CD8-positive, alpha-beta T cell (primary cell): ENCODE measurements at places on chromosomes 2 and 18.

DNA sequence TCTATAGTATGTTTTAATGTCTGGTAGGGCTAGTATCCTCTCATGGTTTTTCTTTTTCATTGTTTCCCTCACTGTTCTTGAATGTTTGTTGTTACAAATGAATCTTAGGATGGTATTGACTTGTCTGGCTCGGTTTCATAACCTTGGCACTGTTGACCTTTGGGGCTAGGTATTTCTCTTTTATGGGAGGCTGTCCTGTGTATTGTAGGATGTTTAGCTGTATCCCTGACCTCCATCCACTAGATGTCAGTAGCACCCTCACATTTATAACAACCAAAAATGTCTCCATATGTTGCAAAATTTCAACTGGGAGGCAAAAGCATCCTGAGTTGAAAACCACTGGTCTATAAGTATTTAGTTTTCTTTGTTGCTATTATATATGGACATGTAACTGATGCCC lies 7.0 kb upstream of the AOX1 start:
- no peak for DNase-seq

- no peak for DNase-seq
These were observed 294.5 kb downstream of the PLCL1 start for GRCh38 chr2:198098918-198099317.

GRCh38 chr2:112108178-112108832 lies 29.9 kb upstream of the FBLN7 start:
- no peak for DNase-seq

DNA sequence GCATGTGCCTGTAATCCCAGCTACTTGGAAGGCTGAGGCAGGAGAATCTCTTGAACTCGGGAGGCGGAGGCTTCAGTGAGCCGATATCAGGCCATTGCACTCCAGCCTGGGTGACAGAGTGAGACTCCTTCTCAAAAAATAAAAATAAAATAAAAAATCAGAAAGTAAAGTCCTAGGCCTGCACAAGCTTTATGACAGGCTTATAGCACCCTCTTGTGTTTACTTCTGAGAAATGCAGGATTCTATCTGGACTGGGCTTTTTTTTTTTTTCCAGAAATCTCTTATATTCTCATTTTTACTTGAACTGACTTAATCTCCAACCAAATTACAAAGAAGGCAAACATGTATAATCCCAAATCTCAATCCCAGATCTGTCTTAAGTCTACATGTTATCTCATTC lies 26.1 kb upstream of the REG3G start:
- DNase-seq, result no peak

DNA sequence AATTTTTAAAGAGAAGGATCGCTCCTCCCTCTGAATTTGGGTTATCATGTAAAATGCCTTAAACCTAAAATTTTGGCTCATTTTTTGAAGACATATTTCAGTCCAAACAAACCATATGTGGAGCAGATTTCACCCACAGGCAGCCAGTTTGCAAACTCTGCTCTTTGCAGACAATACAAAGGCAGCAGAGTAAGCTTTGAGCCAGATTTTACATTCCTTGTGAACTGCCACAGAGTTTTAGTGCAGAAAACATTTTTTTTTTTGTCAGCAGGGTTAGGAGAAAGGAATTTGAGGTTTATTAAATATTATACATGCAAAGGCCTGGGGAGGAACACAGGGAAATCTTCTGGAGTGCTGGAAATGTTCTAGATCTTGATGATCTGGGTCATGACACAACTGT lies 171.9 kb upstream of the FN1 start:
- DNase-seq, result no peak

DNA sequence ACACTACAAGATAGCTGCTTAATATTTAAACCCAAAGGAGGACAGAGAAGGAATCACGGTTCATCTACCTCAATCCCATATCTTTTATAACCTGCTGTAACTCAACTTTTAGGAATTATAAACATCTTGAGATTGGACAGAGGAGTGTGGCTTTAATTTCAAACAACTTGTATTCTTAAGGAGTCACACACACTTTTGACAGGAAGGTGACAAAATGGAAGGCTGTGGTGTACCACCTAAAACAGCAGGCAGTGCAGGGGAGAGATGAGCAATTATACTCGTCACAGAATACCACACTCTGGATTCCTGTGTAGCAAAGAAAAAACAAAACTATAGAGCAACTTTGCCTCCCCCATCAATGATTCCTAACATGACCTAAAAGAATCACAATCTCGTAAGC lies 194.8 kb downstream of the ZEB2 start:
- DNase-seq, result no peak

DNA sequence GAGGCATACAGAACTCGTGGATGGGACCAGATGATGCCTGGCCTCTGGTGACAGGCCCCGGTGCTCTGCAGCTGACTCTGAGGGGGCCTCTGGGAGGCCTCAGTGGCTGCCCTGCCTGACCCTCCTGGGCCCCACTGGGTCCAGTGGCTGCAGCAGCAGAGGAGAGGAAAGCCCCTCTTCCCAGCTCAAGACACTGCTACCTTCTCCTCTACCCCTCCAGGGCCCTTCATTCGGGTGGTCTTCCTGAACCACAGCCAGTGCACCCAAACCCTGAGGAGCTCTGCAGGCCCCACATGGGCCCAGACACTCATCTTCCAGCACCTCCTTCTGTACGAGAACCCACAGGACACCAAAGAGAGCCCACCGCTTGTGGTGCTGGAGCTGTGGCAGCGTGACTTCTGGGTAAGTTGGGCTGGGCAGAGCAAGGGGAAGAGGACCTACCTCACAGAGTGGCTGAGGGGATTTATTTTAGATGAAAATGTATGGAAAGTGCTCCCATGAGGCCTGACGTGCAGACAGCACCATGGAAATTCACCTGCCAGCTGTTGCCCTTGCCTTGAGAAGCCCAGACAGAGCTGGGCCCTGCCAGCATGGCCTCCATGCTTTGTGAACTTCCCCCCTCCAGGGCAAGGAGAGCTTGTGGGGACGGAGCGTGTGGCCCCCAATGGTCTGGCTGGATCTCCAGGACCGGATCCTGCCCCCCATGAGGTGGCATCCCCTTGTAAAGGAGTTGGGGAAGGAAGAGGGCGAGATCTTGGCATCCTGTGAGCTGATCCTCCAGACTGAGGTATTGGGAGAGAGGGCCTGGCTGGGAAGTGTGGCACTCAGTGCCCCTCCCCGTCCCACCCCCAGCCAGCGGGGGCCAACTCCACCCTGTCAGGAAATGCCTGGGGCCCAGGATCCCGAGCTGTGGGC lies 46.3 kb downstream of the LMAN2L start:
- DNase-seq, result no peak

DNA sequence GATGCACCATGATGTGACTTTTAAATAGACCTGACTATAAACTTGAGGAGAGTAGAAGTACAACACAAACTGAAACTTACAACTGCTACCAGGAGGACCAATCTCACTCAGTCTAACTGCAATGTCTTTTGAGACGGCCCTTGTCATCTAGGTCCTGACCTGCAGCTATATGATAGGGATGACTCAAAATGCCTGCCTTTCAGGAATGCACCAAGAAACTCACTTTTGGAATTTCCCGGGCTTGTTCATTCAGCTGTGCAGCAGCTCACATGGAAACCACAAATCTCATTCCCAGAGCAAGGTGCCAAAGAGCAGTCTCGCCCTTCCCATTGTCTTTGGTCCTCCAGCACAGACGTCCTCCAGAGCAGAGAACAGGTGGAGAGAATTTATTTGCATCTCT lies 113.7 kb downstream of the SPOPL start:
- DNase-seq, result no peak

DNA sequence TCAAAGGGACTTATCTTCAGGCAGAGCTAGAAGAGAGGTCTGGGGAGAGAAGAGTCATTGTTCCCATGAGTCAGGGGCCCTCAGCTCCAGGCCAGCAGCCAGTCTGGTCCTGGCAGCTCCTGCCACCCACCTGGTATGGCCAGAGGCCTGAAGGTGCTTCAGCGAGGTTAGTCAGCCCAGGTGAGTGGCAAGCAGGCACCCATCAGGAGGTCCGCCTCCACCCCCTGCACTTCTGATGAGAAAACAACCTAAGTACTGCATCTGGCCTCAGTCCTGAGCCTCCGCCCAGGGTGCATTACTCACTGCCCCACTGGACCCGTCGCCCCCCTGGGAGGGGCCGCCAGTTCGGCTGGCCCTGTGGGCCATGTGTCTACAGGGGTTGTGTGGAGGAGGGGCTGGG lies 130.2 kb downstream of the INHBB start:
- DNase-seq, result no peak

GRCh38 chr18:70554854-70555445 lies 266.1 kb downstream of the SOCS6 start:
- no peak for DNase-seq

GRCh38 chr2:137348301-137348700 lies 583.0 kb downstream of the THSD7B start:
- DNase-seq, result no peak

GRCh38 chr2:228819701-228820100 lies 451.4 kb downstream of the PID1 start:
- DNase-seq, result no peak

- DNase-seq, result no peak
These were observed 529.7 kb upstream of the FANCL start for GRCh38 chr2:58770846-58771245.

GRCh38 chr2:4391013-4391412 lies 687.6 kb downstream of the DCDC2C start:
- DNase-seq, result no peak

GRCh38 chr2:235360446-235360845 lies 133.4 kb upstream of the AGAP1 start:
- no peak for DNase-seq

DNA sequence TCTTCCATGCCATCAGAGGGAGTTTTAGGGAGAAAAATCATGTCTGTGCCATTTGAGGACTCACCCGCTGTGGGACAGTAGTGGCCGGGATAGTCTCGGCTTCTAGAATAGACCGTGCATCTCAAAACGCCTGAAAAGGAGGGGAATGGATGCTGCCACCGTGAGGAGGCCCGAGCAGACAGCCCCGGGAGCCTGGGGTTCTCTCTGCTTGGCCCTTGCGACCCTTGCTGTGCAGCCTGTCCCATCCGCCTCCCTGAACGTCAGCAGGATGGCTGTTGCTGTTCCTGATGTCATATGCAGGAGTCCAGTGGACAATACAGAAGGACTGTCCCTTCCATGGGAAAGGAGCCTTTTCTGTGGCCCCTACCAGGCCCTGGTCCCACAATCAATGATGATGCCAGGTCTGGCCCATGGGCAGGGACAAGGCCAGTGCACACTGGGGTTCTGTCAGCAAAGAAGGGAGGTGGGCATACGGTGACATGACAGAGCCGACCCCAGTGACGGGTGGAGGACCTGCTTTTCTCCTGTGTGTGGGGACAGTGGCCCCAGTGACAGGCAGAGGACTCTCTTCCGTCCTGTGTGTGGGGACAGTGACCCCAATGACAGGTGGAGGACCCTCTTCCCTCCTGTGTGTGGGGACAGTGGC lies 58.8 kb downstream of the ACKR3 start:
- DNase-seq, result no peak

GRCh38 chr2:172655091-172655837 lies 80.4 kb upstream of the RAPGEF4 start:
- DNase-seq, result no peak

GRCh38 chr2:165162466-165162865 lies 41.4 kb downstream of the SCN3A start:
- no peak for DNase-seq

GRCh38 chr2:67075056-67075455 lies 322.1 kb upstream of the ETAA1 start:
- DNase-seq, result no peak

DNA sequence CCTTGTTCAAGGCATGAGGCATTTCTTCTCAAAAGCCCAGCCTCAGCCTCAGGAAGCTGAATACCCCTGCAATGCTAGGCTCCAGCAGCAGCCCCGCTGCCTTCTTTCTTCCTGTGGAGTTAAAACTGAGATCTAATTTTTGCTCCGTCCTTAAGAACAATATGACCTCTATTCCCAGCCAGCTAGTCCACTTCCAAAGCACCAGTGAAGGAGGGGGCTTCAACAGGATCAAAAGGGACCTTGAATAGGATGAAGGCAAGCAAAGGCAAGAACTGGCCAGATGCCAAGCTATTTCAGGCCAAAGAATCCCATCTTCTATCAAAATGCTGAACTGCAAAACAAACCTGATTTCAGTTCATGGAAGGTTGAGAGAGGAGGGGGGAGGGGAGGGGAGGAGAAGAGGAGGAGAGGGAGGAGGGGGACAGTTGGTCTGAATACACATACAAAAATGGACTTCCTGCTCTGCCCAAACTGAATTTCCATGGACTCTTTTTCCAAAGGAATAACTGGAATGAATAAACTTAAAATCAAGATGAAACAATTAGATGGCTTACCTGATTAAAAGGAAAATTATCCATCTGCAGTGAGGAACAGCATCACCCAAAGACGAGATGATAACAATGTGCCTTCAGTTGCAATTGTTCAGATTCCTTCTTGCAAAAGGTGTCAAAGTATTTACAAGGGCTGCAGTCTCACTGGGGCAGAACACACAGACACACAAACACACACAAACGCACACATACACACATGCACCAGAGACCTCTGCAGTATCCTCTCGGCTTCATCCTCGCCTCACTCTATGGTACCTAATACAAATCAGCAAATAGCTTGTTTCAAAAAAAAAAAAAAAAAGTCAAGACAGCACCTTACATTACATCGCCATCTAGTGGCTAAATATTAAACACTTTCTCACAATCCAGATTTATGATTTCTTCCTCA lies at the start of gene SCN1A:
Gene SCN1A (minus strand): TSS at position 804 of the 939 bp plus-strand sequence. CDS start 54,399 bp downstream, outside the sequence.
- DNase-seq, result peak; percentile 29

- no peak for DNase-seq
These were observed 74.3 kb upstream of the MSTN start for GRCh38 chr2:190136825-190137224.

DNA sequence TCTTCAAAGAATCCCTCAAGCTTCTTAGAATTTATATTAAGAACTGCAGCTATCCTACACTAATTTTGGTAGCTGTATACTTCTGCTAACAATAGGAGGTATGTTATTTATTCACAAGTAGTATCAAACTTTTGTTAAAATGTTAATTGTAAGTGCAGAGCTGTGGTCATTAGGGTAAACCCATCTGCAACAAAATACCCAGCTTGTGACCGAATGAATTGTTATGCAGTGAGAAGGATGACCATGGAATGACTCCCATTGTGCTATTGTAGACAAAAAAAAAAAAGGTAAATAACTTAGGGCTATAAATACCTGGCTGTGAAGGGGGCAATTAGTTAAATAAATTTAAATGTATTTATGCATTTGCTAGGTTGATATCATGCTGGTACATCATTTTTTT lies 186.1 kb downstream of the ADCYAP1 start:
- DNase-seq, result no peak

GRCh38 chr2:159640176-159640575 lies 23.8 kb upstream of the BAZ2B start:
- DNase-seq, result no peak

DNA sequence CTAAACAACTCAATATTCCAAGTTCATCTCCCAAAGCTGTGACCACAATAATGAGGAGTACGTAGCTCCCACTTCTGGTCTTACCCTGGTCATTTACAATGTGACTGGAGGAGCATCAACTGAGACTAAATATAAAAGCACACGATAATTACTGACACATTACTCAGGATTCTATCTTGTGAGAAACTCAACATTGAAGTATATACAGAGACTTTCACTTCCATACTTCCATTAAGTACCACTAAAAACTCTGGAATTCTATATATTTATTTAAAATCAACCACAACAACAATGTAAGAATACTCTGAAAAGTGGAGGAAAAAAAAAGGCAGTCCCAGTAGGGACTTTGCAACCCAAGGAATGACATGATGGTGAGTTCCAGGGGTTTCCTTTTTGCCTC lies 61.4 kb downstream of the XDH start:
- no peak for DNase-seq
